Spinal cord (tissue), 10 donors: ENCODE measurements at places on chromosomes 6 and 20. TPM values are rescaled to one million over a fixed set of nuclear protein-coding genes. Genes with fewer than 3 reads are reported as not detected.

DNA sequence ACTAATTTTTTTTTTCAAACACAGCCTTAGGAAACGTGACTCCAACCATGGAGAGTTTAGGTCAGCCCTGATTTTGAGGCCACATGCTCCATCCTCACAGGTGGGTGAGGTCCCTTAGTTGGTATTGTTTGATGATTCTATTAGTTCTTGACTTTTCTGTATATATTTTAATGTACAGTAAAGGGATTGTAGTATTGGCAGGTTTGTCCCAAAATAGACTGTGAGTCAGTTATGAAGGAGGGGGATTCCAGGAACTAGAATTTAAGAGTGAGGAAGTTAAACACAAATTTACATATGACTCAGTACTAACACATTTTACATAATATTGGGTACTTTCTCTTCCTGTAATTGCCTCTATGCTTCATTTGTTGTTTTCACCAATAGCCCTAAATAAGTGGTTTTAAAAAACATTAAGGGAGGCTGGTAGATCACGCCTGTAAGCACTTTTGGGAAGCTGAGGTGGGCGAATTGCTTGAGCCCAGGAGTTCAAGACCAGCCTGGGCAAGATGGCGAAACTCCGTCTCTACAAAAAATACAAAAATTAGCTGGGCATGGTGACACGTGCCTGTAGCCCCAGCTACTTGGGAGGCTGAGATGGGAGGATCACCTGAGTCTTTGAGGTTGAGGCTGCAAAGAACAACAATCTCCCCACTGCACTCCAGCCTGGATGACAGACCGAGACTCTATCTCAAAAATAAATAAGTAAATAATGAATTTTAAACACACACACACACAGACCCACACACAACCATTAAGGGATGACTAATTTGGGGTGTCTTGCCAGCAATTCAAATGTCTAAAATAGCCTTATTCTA is 81.8 kb downstream of the SGK1 start:
- H3K27ac ChIP-seq: no peak overlapping the region
- H3K4me1 ChIP-seq: no peaks in the 10 kb centered on the region
- H3K36me3 ChIP-seq: no peaks in the 10 kb centered on the region
- no peak overlapping the region for H3K4me3 ChIP-seq
- no peaks in the 10 kb centered on the region for H3K27me3 ChIP-seq
- no peak for DNase-seq

HLA-DRA gene
- total RNA-seq: 40.9 TPM

DNA sequence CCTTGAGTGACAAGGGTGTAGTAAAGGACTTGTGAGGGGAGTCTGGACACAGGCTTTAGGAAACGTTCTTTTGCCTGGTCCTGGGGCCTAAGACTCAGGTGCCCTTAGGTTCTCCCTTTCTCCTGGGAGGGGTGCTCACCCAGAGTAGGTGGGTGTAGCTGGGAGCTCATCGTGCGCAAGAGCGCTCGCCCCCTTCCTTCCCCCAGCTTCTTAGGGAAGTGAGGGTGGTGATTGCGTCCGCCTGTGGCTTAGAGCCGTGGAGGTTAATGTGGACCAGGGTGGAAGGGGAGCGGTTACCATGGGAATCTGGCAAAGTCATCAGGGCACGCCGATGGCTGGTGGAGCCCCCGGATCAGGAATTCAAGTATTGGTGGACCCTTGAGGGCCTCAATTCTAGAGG is 3.3 kb upstream of the AARS2 start:
- no peaks in the 10 kb centered on the region for H3K36me3 ChIP-seq
- DNase-seq: no peak
- no peak overlapping the region for H3K4me3 ChIP-seq
- H3K27ac ChIP-seq: no peak overlapping the region
- peaks cover 8% of the 10 kb centered on the region for H3K4me1 ChIP-seq
- peaks cover 4% of the 10 kb centered on the region for H3K27me3 ChIP-seq

DNA sequence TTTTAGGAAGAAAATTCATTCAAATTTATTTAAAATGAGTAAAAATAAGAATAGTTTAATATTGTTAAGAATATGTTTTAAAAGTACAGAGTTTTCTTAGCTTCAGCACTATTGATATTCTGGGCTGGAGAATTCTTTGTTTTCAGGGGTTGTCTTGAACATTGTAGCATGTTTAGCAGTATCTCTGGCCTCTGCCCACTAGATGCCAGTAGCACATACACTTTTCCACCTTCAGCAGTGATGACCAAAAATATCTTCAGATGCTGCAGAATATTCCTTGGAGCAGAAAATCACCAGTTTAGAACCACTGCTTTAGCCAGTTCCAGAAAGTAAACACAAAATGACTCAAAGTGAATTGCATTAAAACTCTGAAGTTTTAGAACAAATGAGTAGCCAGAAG is 19.4 kb upstream of the SDHAF4 start:
- H3K27me3 ChIP-seq: no peaks in the 10 kb centered on the region
- no peaks in the 10 kb centered on the region for H3K36me3 ChIP-seq
- no peak overlapping the region for H3K27ac ChIP-seq
- no peak for DNase-seq
- H3K4me3 ChIP-seq: no peak overlapping the region
- H3K4me1 ChIP-seq: no peaks in the 10 kb centered on the region

MYL9 gene
- total RNA-seq: 5.0 TPM

BEND3 gene
- 3.1 TPM for total RNA-seq

- H3K27me3 ChIP-seq: no peaks in the 10 kb centered on the region
- no peak overlapping the region for H3K4me3 ChIP-seq
- H3K36me3 ChIP-seq: no peaks in the 10 kb centered on the region
- no peak overlapping the region for H3K27ac ChIP-seq
Measured at GRCh38 chr6:124991764-124992295, 29.6 kb downstream of the RNF217 start.

LY6G5B gene
- 8.6 TPM for total RNA-seq

DNA sequence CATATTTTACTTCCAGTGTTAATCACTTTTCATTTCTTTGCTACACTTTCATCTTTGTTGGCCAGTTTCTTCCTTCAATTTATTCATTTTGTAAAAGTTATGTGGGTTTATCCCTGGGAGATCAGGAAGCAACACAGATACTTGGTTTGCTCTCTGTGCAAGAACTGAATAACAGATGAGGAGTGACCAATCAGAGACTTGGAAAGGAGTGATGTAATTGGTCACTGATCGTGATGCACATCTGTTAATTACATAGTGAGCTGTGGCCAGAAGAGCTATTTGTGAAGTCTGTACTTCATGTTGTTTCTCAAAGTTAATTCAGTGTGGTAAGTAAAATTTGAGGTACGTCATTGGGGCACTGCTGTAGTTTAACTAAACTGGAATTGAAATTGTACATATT is 21.3 kb downstream of the ANKRD6 start:
- DNase-seq: no peak
- no peaks in the 10 kb centered on the region for H3K4me1 ChIP-seq
- H3K36me3 ChIP-seq: no peaks in the 10 kb centered on the region
- H3K4me3 ChIP-seq: no peak overlapping the region
- no peak overlapping the region for H3K27ac ChIP-seq
- H3K27me3 ChIP-seq: no peaks in the 10 kb centered on the region
